ENCODE measurements at places on chromosomes 2 and 18.

- DNase-seq = no peak
Measured at GRCh38 chr18:52426041-52426440, 86.0 kb downstream of the DCC start.

DNA sequence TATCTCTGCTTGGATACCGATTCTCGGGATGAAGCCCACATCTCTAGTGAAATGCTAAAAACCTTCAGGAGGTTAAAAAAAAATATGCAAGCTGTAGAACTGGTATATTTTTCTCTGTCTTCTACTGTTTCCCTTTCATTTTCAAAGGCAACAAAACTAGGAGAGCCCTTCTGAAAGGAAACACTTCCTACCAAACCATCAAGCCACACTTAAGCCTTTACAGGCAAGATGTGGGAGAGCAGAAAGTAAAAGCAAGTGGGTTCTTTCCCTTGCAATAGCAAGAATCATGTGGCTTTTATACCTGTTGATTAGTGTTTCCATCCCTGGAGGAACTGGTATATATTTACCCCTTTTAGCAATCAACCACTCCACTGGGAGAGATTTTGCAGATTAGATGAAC, 147.9 kb upstream of the ACAA2 start:
- DNase-seq = no peak

DNA sequence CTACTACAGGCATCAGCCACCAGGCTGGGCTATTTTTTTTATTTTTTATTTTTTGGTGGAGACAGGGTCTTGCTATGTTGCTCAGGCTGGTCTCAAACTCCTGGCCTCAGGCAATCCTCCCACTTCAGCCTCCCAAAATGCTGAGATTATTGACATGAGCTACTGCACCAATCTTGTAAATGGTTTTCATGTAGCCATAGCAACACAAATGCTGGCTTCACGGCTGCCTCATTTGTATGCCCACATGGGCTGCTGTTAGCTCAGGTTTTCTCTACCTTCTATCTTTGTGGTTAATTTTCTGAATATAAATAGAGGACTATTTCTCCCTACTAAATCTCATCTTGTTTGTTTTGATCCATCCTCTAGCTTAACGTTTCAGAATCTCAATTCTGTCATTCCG, 58.2 kb downstream of the PLEKHM3 start:
- no peak for DNase-seq

- DNase-seq = no peak
Measured at GRCh38 chr2:218822622-218823021, 9.0 kb downstream of the PRKAG3 start.

DNA sequence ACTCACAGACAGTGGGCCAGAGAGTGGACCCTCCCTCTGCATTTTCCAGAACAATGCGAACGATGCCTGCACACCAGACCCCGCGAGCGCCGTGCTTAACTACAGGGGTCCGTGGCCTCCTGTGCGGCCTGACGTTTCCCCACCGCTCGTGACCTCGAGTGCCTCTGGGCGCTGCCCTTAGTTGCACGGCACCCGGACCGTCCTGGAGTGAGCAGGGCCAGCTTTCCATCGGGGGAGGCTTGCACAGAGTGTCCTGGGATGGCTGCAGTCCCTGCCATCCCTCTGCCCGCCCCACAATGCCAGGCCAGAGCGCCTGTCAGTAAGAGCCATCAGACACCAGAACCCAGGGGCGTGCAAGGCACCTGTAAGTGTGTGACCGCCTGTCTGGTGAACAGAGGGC, 217.0 kb downstream of the TWIST2 start:
- DNase-seq = no peak

DNA sequence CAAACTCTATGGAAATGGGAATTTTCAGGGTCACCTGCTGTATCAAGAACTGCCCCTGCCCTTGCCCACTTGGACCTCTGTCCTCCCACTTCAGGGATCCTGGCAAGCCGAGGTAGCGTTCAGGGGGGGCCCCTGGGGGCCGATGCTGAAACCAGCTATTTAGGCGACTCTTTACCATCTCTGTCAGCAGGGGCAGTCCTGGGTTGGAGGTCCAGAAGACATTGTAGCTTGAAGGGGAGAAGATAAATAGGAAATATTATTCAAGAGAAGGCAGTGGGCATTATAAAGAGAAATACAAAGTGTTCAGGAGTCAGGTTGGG, 2.4 kb downstream of the MOGS start:
- no peak for DNase-seq

DNA sequence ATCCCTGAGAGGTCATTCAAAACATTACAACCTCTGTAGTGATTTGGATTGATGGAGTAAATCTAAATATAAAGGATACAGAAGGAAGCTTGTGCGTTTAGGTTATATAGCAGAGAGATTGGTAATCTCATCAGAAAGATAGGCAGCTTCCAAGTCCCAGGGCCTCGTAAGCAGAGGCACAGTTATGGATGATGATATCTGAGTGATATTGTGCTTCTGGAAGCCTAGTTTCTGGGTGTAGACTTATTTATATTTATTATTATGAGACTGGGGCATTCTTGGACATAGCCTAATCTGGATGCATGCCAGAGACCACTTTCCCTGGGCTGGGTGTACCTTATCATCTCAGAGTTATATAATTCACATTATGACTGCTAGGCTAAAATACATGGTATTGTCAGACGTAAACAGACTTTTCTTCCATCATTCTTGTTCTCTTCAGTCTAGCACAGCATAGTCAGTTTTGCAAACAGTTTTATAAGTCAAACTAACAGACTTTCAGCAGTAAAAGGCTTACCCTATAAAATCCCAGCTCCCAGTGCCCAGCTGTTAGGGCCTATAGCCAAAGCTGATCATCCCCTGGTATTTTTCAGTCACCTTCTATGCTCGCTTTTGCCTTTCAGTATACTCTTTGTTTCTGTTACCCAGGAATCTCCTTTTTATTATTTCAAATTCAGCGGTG, 47.9 kb downstream of the RAB3GAP1 start:
- no peak for DNase-seq

- no peak for DNase-seq
Measured at GRCh38 chr18:62258616-62259015, 66.5 kb upstream of the TNFRSF11A start.

DNA sequence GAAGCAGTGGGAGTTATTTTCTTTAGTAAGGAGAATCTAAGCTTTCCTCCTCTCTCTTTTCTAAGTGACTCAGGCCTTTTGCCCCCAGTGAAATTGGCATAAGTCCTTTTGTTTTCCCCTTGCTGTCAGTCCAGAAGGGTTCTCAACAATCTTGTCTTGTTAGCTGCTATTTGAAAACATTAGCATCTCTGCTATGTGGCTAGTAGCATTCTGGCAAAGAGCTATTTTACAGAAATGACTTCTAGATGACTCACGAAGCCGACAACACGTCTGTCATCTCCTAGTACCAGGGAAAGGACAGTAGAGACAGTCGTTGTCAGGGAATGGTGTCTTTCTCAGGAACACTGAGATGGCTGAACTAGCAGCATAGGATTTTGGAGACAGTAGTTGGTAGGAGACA, 14.7 kb downstream of the SMARCAL1 start:
- DNase-seq = no peak

- DNase-seq = no peak
Measured at GRCh38 chr2:44651974-44652373, 289.5 kb upstream of the SIX3 start.

- DNase-seq = no peak
Measured at GRCh38 chr18:45287531-45287930, 327.7 kb upstream of the SLC14A2 start.

DNA sequence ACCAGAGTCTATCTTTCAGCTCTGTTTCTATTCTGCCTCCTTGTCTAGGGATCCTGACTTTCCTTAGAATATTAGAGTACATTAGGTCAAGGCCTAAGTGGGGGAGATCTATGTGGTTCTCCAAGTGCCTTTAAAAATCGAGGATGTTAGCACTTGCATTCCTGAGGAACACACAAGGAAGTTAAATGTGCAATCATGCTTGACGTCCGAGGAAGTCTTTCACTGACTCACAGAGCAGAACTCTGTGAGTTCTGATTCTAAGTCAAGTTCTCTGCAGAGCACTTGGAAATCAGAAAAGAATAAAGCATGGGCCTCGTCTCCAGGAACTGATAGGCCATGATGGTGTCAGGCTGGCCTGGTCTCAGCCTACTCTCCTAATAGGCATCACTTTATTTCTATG, 17.2 kb downstream of the FHOD3 start:
- DNase-seq = no peak

- DNase-seq = no peak
Measured at GRCh38 chr2:120949957-120950590, 214.4 kb downstream of the GLI2 start.

GRCh38 chr2:73075477-73076373, 4.2 kb upstream of the SFXN5 start:
- no peak for DNase-seq

DNA sequence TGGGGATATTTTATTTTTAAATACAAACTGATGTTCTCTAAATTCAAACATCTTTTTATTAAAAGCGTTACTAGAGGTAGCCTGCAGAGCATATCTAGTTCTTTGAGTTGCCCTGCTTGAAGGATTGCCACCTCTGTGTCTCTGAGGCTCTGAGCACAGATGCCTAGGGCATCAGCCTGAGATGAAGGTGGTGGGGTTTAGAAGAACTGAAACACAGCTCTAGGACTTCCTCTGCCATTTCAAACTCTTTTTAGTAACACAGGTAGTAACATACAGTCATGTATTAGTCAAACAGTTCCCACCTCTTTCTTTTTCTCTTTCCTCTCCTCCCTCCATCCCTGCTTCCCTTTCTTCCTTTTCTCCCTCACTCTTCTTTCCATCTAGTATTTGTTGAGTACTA, 57.6 kb downstream of the TTC21B start:
- DNase-seq = no peak

DNA sequence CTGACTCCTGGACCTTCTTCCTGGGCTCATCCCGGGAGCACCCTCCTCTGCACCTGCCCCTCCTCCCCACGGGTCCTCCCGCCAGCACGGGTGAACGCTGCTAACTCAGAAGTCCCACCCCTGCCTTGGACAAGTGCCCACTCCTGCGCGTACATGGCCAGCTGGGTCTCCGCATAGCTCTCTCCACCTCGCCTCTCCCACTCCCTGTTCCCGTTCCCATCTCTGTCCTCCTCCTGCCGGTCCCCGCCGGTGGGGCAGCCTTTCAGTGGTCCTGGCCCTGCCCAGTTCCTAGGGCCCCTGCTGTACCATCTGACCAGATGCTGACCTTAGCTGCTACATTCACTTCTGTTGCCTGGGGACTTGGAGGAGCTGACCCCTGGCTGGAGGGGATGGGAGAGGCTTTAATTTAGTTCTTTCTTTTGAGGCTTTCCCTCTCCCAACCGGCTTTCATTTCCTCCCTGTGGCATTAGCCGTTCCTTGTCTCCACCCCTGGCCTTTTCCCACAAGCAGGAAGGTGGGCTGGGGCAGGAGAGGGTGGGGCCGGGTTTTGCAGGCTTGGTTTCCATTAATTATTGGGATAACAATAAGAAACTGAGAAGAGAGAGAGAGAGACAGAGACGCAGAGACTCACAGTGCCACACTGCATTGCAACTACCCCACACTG, 136.1 kb downstream of the SH3BP4 start:
- DNase-seq = no peak

GRCh38 chr2:140491876-140492275, 1638.9 kb downstream of the LRP1B start:
- DNase-seq = no peak

DNA sequence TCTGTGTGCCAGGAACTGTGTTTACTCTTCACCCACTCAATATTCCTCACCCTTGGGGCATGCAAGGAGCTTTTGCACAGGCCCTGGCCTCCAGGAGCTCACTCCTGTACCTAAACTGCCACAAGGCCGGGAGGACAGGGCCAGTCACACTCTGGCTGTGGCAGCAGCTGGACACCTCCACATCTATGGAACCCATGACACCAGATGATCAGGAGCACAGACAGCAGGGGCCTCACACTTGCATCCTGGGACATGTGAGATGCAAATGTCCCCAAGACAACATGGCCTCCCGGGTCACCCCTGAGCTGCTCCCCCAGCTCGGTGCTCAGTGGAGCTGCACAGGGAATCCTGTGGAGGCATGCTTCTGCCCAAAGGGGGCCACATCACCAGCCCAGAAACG, 61.8 kb upstream of the SLC66A3 start:
- no peak for DNase-seq

DNA sequence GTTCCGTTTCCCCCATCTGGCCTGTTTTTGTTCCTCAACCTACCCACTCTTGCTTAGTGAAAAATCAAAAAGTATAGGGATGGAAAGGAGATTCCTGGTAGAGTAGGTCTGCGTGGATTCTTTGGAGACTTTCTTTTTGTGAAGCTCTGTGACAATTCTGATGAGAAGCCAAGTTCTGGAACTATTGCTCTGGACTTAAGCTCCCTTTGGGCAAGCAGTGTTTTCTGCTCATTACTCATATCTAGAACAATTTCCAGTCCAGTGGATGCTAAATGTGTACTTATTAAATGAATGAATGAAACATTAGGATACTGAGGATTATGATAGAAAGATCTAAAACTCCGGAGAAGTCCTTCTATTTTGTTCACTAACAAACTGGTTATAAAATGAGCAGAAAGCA, 76.5 kb downstream of the SOCS6 start:
- DNase-seq = no peak

DNA sequence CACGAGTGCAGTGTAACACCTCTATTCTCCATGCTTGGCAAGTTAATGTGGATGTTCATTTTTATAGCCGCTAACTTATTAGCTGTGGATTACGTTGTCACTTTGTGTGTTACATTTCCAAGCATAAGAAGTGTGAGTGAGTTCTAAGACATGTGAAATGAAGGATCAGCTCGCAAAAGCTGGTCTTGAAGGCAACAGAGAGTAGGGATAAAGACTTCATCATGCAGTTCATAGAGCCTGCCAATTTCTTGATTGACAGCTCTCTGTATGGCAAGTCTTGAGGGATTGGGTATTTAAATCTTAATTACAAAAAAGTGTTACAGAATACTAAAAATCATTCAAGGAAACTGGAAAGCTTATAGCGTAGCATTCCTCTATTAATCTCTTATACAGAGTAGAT, 25.8 kb upstream of the DPP4 start:
- DNase-seq = no peak

- DNase-seq = no peak
Measured at GRCh38 chr2:164850235-164850634, 8.6 kb upstream of the COBLL1 start.

GRCh38 chr2:135620198-135620597, 88.9 kb downstream of the R3HDM1 start:
- DNase-seq = no peak

- no peak for DNase-seq
Measured at GRCh38 chr2:234343372-234343771, 153.5 kb downstream of the ARL4C start.

GRCh38 chr2:228067309-228067708, 114.2 kb downstream of the SPHKAP start:
- DNase-seq = no peak

GRCh38 chr18:78780719-78781600, 198.7 kb upstream of the SALL3 start:
- DNase-seq = no peak

Data from activated naive CD4-positive, alpha-beta T cell treated with anti-CD3 and anti-CD28 coated beads for 36 hours (primary cell).